ENCODE measurements at places on chromosomes 13 and 19.

- no peak for DNase-seq
These were observed 1.3 kb downstream of the PTBP1 start for GRCh38 chr19:798415-799075.

DNA sequence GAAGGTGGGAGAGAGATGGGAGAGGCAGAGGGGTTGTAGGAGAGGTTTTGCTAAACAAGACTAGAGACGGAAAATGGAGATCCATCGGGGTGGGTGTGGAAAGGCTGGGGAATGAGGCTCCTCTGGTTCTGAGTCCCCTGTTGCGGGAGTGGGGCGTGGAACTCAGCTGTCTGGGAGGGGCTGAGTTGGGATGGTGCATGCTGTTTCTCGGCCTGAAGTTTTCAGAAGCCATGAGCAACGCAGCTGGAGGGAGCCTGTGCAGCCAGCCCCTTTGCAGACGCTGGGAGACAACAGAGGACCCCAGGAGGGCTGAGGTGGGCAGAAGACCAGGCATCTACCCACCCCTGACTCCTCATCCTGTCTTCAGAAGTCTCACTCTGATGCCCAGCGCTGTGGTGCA is 7.4 kb upstream of the GIPR start:
- no peak for DNase-seq

DNA sequence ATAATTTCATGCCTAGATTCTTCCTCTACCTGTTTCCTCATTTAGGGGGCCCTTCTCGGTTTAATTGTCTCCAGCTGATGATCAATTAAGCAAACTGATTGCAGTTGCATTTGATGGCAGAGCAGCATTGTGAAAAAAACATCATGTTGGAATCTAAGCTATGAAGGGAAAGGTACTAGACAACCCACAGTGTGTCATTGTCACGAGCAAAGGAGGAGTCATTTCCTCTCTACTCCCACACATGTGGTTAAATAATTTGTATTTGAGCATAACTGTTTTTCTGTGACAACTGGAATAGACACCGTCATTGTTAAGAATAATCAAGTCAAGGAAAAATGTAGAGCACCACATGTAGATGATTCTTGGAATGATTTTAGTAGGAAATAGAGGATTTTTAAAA is 240.3 kb downstream of the DCT start:
- no peak for DNase-seq

GRCh38 chr13:20073775-20074174 is 87.1 kb downstream of the GJA3 start:
- DNase-seq = no peak

- DNase-seq = no peak
These were observed 15.3 kb upstream of the ERICH6B start for GRCh38 chr13:45630791-45631190.

- no peak for DNase-seq
These were observed 8.3 kb downstream of the F7 start for GRCh38 chr13:113113846-113114271.

- no peak for DNase-seq
These were observed 1.6 kb downstream of the RNASEH2B start for GRCh38 chr13:50911081-50911631.

Data from stimulated activated CD4-positive, alpha-beta T cell treated with anti-CD3 and anti-CD28 coated beads, Interleukin-15, amount 100 ng/mL, for 48 hours (primary cell).